ENCODE measurements at places on chromosomes 1 and 21. TPM values are rescaled to one million over a fixed set of nuclear protein-coding genes. Genes with fewer than 3 reads are reported as not detected.
A peak's percentile ranks its signal among the peaks of the same experiment; 100 is the strongest.

GRCh38 chr1:166166698-166167571, at the start of gene FAM78B:
TSS of gene FAM78B (minus strand) at chr1:166167001. CDS start at chr1:166166248, 753 bp downstream.
- DNase-seq: peak; percentile 48

- no peak for DNase-seq
These were observed 163.3 kb downstream of the NRIP1 start for GRCh38 chr21:14901482-14901958.

TRNP1 gene
- polyA plus RNA-seq: 1.2 TPM

PTPN22 gene
- polyA plus RNA-seq: 0.26 TPM

PLEKHN1 gene
- polyA plus RNA-seq: 0.13 TPM
